ENCODE measurements at places on chromosomes 2 and 18. TPM values are rescaled to one million over a fixed set of nuclear protein-coding genes. Genes with fewer than 3 reads are reported as not detected.

The MC5R gene
- total RNA-seq: not detected

The ARPC2 gene
- total RNA-seq: 413 TPM

The C2orf66 gene
- total RNA-seq: 1.2 TPM

The FAM161A gene
- 3.2 TPM for total RNA-seq

The ACMSD gene
- not detected for total RNA-seq
